ENCODE measurements at places on chromosomes 11 and 22.

- DNase-seq: no peak
Observed at GRCh38 chr11:111598559-111598958, 3.7 kb upstream of the SIK2 start.

- DNase-seq: no peak
Observed at GRCh38 chr11:74157169-74157568, 13.6 kb downstream of the C2CD3 start.

- DNase-seq: no peak
Observed at GRCh38 chr11:33534575-33534974, 166.1 kb downstream of the C11orf91 start.

- DNase-seq: no peak
Observed at GRCh38 chr11:113467545-113467944, 7.7 kb downstream of the DRD2 start.

DNA sequence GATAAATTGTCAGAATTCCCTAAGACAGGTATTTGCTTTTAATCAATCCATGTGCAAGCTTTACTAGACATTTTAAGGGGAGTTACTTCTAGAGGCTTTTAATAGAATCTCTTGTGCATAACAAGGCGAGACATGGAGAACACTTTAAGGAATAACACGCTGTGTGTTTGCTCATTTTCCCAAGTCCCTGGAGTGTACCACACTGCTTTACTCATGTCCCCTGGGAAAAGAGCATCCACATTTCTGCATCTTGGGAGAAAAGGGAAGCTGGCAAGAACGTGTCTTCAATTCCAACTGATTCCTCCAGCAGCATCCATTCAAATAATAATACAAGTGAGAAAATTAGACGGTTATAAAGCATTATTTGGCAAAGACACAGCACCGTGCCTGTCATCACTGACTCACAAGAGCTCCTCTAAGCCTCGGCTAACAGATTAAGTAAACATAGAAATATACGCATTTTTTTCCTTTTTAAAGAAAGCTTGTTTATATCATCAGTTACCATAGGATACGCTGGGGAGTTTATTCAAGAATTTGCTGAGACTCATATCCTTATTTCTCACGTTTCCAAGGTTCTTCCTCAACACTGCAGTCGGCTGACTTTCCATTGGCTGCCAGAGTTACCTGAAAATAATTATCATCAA lies 121.5 kb downstream of the CD44 start:
- no peak for DNase-seq

GRCh38 chr11:70020336-70021214 lies 57.5 kb upstream of the ANO1 start:
- no peak for DNase-seq

- no peak for DNase-seq
Observed at GRCh38 chr22:49954354-49954753, 6.2 kb upstream of the PIM3 start.

GRCh38 chr11:1600626-1601025 lies 2.5 kb upstream of the KRTAP5-2 start:
- DNase-seq: no peak

DNA sequence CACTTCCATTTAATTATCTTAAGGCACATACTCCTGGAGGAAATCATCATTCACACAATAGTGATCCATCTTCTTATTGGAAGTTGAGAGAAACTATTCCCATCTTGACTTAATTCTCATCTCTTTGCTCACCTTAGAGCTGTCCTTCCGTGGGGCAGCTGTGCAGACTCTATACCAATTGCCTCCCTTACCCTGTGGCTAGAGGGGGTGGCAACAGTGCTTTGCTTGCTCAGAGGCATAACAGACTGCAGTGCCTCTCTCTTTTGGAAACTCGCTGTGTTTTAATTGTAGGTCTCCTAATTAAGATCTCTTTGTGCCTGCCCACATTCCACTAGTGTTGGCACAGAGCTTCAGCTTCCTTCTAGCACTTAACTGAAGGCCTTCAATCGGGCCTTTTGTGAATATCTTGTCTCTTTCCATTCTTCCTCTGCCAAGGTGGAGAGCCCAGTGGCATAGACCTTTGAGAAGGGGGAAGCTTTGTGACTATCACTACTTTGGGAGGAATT lies 5.5 kb downstream of the KMT2A start:
- DNase-seq: no peak

DNA sequence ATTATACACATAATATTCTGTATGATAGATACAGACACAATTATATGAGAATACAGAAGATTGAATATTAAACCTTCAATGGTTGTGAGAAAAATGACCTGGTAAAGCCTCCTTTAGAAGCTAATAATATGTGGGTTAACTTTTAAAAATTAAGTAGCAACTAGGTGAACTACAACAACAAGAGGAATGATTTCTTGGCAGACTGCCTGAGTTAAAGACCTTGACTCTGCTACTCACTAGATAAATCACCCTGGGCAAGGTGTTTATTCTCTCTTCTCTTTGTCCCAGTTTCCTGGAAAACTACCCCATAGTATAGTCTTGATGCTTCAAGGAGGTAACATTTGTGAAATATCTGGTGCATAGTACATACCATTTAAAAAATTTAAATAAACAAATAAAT lies 519.6 kb upstream of the TENM4 start:
- DNase-seq: no peak

- DNase-seq: no peak
Observed at GRCh38 chr11:49405743-49406142, 197.3 kb upstream of the FOLH1 start.

GRCh38 chr11:88538098-88538497 lies 200.6 kb upstream of the CTSC start:
- DNase-seq: no peak

GRCh38 chr11:34646431-34646830 lies 25.5 kb downstream of the EHF start:
- DNase-seq: no peak

All from stimulated activated CD8-positive, alpha-beta memory T cell treated with anti-CD3 and anti-CD28 coated beads, Interleukin-12 subunit alpha, Interleukin-12 subunit beta, amount 100 ng/mL, for 4 hours (primary cell).